ENCODE measurements at places on chromosomes 7 and 10.
A peak's percentile ranks its signal among the peaks of the same experiment; 100 is the strongest.

DNA sequence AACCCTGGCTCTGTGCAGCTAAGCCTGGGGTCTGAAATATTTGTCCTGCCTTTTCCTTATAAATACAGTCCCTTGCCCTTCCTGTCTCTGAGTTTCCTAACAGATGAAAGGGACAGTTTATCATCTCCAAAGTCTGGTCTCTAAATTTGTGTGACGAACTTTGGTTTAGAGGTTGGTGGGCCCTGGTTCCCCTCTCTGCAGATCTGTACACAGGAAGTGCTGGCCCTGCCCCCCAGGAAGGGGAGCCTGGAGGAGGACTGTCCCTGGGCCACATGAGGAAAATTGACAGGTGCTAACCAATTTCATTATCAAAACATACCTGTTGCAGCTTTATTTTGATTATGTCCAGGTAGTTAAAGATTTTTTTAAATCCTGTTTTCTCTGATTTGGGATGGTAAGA is 34.5 kb downstream of the PPP2R2D start:
- ATAC-seq: no peak

GRCh38 chr7:45567713-45568112 is 6.5 kb upstream of the ADCY1 start:
- no peak for ATAC-seq

- no peak for ATAC-seq
Observed at GRCh38 chr10:110919971-110920881, 822 bp downstream of the SHOC2 start.

DNA sequence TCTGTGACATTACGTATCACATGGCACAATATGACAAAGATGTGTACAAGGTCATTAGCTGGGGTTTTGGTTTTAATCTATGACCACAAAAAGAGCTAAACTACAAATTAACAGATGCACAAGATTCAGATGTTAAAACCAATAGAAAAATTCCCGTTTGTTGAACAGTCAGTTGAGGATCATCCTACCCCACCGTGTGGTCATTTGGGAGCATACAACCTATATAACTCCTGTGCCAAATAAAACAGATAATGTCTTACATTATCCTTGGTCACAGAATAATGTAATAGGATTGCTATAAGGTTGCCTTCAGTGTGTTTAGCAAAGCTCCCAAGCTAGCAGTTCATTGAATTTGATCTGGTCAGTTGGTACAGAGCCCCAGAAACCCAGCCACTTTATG is 28.2 kb downstream of the ASNS start:
- peak; percentile 53 for ATAC-seq

- ATAC-seq: no peak
Observed at GRCh38 chr7:6691103-6691502, 15.6 kb downstream of the ZNF12 start.

- ATAC-seq: no peak
Observed at GRCh38 chr10:58555170-58555929, 42.7 kb downstream of the BICC1 start.

- peak; percentile 7 for ATAC-seq
Observed at GRCh38 chr7:2099048-2099957, 133.4 kb downstream of the MAD1L1 start.
